Brain pericyte (primary cell): ENCODE measurements at places on chromosomes 16 and 17.

DNA sequence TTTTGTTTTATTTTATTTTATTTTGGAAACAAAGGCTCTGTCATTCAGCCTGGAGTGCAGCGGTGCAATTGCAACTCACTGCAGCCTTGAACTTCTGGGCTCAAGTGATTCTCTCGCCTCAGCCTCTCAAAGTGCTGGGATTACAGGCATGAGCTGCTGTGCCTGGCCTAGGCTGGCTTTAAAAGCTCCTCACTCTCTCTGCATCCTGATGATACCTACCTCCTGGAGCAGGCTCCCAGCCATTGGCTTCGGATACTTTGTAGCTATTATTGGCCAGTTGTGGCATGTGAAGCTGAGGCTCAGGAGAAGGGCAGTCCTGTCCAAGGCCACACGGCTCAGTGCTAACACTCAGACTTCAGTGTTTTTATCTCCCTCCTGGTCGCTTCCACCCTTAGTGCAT lies 158.0 kb downstream of the SEC14L1 start:
- no peak for DNase-seq

DNA sequence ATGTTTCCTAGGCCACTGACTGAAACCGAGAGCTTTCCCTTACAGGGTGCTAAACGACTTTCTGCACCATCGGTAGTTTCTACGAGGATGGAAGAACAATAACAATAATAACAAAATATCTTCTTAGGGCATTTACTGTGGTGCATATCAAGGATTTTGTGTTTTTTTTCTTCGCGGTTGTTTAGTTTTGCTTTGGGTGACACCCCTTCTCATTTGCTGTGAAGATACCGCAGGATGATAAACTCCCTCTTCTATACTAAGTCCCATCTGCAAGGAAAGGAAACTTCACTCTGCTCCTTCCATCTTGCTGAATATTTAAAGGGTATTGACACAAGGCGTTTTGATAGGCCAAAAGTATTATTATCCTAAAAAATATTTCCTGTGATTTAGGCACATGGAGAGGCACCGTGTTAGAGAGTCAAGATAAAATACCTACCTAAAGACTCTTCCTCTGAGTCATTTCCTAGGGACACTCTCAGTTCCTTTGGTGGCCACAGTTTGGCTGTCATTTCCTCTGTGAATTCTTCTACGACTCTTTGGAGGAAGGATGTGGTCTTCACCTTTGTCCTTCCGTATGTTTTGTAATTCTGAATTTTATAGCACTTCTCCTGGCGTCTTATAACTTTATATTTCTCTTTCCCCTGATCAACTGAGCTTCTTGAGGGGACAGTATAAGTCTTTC lies 318.8 kb downstream of the CDH13 start:
- DNase-seq, result no peak

- DNase-seq, result no peak
Observed at GRCh38 chr16:85579923-85580580, 33.1 kb upstream of the GSE1 start.

- no peak for DNase-seq
Observed at GRCh38 chr17:15268461-15268860, 3.3 kb upstream of the PMP22 start.

DNA sequence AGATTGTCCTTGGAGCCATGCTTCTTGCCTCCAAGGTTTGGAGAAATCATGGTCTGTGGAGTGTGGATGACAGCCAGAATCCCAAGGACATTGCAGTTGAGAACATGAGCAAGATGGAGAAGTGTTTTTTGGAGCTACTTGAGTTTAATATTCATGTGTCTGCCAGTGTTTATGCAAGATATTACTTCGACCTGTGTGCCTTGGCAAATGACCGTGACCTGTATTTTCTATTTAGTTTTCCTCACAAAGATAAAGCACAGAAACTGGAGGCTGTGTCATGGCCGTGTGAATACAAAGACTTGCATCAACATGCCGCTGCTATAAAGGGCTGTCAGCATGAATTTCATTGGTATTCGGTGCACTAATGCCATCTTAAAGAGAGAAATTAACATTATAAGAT lies 9.0 kb downstream of the GGA2 start:
- DNase-seq, result no peak

DNA sequence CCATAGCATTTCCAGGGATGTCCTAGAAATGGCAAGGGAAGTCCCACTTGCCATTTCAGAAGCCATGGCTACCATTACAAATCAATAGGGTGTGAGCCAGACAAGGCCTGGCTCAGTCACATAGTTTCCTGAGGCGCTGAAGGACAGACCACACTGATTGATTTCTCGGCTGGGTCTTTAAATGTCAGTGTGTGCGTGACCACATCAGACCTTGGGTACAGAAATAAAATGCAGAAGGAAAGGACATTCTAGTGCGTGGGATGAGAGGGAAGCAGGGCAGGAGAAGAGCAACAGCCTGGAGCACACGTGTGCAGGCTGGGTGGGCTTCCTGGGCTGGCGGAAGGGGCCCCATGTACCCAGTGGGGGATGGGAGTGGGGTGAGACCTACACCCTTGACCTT lies 58.7 kb upstream of the LYRM9 start:
- no peak for DNase-seq

DNA sequence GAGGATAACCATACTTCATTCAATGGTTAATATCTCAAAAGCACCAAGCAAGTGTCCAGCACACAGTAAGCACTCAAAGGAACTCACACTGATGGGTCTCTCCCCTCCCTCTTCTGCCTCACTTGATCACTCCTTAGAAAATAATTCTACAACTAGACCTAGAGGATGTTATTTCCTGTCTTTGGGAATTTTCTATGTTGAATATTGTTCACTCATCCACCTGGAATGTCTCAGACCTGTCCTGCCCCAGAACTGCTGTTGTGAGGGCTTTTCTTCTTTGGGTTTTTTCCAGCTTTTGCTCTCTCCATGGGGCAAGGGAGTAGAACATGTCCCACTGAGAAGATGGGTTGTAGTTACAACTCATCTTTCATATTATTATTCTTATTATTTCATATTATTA lies 25.3 kb downstream of the NXPH3 start:
- no peak for DNase-seq

- no peak for DNase-seq
Observed at GRCh38 chr16:64693946-64694345, 427.9 kb downstream of the CDH11 start.

DNA sequence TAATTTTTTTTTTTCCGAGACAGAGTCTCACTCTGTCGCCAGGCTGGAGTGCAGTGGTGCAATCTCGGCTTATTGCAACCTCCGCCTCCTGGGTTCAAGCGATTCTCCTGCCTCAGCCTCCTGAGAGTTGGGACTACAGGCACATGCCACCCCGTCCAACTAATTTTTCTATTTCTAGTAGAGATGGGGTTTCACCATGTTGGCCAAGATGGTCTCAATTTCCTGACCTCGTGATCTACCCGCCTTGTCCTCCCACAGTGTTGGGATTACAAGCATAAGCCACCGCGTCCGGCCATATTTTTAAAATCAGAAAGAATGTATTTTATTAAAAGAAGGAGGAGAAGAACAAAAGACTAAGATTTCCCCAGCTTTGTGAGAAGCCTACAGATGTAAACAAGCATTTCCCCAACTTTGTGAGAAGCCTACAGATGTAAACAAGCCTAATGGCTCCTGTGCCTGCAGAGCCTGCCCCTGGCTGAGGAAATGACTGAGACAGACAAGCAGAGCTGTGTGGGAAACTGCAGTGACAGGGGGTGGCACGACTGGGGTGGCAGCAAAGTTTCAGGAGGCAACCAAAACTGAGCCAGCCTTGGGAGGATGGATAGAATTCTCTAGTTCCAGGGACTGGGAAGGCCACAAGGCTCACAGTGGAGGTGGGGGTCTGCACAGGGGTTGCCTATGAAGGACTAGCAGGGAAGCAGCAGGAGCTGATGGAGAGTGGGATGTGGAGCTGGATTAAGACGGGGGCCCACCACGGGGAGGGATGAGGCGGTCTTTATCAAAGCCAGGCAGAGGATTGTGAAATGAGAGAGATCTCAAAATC lies 22.9 kb downstream of the TOP3A start:
- DNase-seq, result no peak

DNA sequence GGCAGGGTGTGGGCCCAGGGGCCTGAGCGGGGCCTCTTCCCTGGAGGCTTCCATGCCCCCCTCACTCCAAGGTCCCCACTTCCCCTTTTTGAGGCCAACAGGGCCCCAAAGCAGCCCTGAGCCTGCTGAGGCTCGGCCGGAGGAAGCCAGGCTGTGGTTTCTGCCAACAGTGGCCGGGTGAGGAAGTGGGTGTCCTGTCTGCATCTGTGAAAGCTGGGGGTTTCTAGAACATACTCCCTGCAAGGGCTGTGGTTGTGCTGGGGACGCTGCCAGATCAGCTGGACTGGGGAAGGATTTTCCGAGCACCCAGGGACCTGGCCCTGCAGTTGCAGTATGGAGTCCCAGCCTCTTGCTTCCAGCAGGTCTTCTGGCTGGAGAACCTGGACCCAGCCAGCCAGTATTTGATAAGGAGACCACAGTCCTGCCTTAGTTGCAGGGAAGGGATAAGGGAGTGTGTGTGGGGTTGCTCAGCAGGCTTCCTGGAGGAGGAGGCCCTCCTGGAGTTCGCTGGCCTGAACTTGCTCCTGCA lies 15.7 kb downstream of the ADCY7 start:
- DNase-seq, result no peak

GRCh38 chr17:40443988-40444899 lies 994 bp downstream of the IGFBP4 start:
- no peak for DNase-seq

DNA sequence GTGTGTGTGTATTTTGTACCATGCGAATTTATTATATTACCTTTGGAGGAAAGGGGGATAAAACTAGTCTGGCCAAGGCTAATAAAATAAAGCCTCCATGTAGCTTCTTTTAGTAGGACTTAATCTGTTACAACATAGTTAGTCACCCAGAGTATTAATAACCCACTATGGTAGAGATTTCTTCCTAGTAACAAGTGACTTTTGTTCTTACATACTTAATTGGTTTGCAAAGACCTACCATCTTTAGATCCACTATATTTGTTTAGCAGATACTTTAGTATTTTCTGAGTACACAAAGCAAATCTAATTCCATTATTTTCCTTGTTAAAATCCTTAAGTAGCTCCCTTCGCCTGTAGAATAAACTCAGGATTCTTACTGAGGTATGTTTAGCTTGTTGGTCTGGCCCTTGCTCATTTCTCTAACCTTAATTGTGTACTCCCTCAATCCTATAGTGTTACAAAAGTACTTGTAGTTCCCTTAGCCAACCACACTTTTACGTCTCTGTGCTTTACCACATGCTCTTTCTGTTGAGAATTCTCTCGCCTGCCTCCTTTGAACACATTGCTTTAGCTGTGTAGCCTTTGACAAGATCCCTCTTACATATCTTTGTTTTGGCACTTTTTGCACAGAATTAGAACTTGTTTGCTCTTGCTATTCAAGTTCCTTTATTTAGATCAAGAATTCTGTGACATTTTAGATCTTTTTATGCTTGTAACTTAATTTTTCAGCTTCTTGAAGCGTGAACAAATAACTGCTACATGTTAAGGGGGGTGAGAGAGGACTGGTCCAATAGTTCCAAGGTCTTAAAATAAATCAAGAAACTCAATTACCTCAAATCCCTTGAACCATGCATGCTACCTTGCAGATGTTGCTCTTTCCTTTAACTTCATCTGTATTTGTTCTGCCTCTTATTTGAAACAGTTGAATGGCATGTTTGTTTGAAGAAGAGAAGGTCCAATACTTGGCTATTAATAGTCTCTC lies 23.8 kb downstream of the CLTC start:
- no peak for DNase-seq

GRCh38 chr17:77037943-77038342 lies 102.8 kb upstream of the SEC14L1 start:
- DNase-seq, result no peak

DNA sequence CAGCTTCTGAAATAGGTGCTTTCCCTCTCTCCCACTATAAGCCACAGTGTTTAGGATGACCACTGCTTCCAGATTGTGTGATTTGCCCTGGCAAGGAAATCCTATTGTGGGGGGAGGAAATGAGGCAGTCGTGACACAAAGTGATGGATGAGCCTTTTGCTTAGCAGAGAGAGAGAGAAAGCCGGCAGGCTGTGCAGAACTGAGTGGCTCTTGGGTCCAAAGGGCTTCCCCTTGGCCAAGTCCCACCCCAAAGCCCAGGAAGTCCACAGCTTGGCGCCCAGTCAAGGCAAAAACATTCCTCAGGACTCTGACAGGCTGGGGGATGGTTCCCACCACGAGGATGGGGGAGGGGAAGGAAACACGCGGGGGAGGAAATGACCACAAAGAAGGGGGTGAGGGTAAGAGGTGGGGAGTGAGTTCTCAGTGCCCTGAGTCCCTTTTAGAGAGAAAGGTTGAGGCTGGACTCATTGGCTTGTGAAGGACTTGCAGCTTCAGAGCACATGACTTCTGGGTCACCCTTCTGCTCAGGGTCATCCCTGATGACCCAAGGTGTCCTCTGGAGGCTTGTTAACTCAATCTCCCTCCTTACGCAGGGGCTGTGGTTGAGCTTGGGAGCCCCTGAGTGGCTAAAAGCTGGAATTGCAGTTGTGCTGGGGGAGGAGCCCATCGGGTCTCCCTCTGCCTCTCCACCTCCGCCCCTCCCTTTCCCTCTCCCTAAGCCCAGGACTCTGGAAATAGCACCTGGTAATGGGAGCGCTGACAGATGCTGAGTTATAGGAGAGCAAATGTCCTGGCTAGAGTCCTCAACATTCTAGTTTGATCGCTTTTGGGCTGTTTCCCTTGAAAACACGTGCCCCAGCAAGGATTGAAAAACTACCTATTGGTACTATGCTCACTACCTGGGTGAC lies 10.3 kb upstream of the MSL1 start:
- no peak for DNase-seq

- no peak for DNase-seq
Observed at GRCh38 chr16:23781176-23781575, 26.4 kb downstream of the CHP2 start.

- no peak for DNase-seq
Observed at GRCh38 chr17:82300707-82301270, 16.6 kb downstream of the CD7 start.

GRCh38 chr16:28149011-28149888 lies 62.5 kb downstream of the XPO6 start:
- DNase-seq, result no peak

DNA sequence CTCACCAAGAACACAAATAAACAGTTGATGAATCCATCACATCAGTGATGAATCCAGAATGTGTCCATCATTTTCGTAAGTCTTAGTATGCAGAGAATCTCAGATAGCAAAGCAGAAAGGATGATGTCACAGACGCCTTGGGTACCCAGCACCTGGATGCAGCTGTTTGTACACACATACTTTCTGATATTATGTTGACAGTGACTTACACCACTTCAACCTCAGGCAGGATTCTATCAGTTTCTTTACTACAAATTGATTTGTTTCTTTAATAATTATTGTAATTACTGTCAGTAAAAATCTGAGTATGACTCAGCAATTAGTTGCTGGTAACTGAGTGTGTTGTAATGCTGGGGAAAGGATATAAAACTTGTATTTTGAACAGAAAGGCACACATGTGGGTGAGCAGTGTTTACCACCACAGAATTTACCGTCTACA lies 159.8 kb downstream of the RPTOR start:
- no peak for DNase-seq
